Right lung (tissue), 10 donors: ENCODE measurements at places on chromosomes 16 and 17. TPM values are rescaled to one million over a fixed set of nuclear protein-coding genes. Genes with fewer than 3 reads are reported as not detected.

Gene SGCA
- 9.7 TPM for polyA plus RNA-seq

Gene CSF3
- polyA plus RNA-seq: 0.28 TPM

Gene FBXW10B
- polyA plus RNA-seq: 1.5 TPM

Gene CD7
- 1.4 TPM for polyA plus RNA-seq

Gene CES3
- 4.2 TPM for polyA plus RNA-seq

Gene IL32
- 39.7 TPM for polyA plus RNA-seq

Gene RASD1
- polyA plus RNA-seq: 3.4 TPM

Gene DOC2B
- polyA plus RNA-seq: 3.6 TPM

Gene PRSS27
- 2.9 TPM for polyA plus RNA-seq

Gene KRTAP4-6
- not detected for polyA plus RNA-seq

Gene KLHL10
- polyA plus RNA-seq: 0.14 TPM

Gene SLC6A4
- 0.72 TPM for polyA plus RNA-seq

Gene FOXN1
- 0.06 TPM for polyA plus RNA-seq

Gene GCGR
- polyA plus RNA-seq: not detected

Gene DNAJC7
- 167 TPM for polyA plus RNA-seq

Gene KRT20
- not detected for polyA plus RNA-seq

Gene MLKL
- polyA plus RNA-seq: 5.9 TPM

Gene MYCBPAP
- 5.0 TPM for polyA plus RNA-seq

Gene ITGAD
- 0.25 TPM for polyA plus RNA-seq

Gene TBC1D3E
- not detected for polyA plus RNA-seq

Gene CHD9NB
- polyA plus RNA-seq: 7.9 TPM
